Umbilical cord (tissue), 2 donors: ENCODE measurements at places on chromosomes 13 and 19. TPM values are rescaled to one million over a fixed set of nuclear protein-coding genes. Genes with fewer than 3 reads are reported as not detected.
A peak's percentile ranks its signal among the peaks of the same experiment; 100 is the strongest.

DNA sequence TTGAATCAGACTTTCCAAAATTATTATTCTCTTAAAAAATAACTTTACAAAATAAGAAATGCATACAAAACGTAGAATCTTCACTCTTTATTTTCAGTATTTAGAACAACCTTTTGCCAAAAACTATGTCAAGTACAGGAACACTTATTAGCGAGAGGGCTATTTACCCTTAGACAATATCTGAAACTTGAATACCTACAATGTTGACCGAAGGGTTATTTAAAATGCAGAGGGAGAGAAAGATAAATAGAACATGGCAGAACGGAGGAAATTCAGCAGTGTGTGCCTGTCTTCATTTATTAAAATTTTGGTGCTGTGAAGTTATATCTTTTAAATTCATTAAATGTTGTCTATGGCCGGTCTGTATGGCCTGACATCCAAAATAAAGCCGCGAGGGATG, 198.8 kb downstream of the EFNB2 start:
- no peak for DNase-seq

CRTC1 gene
- total RNA-seq, result 1.4 TPM

- DNase-seq, result peak; percentile 92
Measured at GRCh38 chr19:52535771-52536447, 8.4 kb downstream of the ZNF808 start.

DNA sequence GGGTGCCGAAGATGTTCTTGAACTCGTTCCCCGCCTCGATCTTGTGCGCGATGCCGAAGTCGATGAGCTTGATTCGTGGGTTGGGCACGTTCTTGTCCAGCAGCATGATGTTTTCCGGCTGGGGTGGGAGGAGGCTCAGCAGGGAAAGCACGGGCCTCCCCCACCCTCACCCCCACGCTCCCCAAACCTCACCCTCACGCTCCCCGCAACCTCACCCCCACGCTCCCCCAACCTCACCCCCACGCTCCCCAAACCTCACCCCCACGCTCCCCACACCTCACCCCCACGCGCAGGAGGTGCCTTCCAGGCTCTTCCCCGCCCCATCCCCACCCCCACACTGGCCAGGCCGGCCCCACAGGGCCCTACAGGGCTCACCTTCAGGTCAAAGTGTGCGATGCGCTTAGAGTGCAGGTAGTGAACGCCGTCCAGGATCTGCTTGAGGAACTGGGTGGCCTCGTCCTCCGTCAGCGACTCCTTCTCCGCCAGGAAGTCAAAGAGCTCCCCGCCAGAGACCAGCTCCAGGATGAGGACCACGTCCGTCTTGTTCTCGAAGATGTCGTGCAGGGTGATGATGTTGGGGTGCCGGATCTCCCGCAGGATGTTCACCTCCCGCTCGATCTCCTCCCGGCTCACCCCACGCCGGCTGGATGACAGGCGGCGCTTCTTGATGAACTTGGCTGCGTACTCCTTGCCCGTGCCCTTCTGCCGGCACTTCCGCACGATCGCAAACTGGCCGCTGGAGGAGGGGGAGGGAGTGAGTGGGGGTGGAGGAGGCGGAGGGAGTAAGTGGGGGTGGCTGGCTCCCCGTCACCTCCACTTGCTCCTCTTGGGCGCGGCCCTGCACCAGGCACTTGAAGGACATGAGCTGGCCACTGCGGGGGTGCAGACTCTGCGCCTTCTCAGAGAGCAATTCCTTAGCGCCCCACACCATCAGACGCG, 6.4 kb downstream of the DAPK3 start:
- no peak for DNase-seq

DNA sequence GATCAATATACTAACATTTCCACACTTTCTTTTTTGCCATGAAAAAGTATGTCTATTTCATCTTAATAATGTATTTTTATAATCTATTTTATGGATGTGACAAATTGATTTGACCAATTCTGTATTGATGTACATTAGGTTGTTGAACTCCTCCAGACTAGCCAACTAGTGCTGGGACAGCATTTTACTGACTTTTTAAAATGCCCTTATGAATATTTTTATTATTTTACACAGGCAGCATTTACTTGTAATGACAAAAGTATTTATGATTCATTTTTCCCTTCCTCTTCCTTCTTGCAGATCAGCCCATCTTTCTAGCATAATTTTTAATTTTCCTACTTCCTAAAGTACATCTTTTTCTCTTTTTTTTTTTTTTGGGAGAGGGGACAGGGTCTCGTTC, 918 bp upstream of the FUZ start:
- no peak for DNase-seq

DNA sequence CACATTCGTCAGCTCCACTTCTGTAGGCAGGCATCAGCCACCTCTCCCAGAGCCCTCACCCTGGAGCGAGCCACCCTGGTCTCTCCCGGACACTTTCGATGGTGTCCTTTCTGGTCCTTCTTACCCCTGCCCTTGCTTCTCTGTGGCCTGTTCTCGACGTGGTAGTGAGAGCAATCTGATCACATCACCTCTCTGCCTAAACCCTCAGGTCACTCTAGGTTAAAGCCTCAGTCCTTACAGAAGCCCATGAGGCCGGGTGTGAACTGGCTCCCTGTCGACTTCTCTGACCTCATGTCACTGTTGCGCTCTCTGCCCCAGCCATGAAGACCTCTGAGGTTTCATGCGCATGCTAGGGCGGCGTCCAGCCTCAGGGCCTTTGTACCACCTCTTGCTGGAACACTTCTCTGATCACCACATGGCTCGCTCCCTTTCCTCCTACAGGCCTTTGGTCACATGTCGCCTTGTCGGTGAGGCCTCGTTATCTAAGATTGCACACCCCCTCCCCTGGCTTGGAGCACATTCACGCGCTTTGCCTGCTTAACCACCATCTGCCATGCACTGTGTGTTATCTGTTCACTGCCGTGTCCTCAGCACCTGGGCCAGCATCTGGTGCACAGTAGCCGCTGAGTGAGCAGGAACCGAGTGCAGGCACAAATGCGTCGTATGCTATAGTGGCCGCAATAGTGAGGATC, 101.5 kb downstream of the DPF1 start:
- DNase-seq, result no peak

DNA sequence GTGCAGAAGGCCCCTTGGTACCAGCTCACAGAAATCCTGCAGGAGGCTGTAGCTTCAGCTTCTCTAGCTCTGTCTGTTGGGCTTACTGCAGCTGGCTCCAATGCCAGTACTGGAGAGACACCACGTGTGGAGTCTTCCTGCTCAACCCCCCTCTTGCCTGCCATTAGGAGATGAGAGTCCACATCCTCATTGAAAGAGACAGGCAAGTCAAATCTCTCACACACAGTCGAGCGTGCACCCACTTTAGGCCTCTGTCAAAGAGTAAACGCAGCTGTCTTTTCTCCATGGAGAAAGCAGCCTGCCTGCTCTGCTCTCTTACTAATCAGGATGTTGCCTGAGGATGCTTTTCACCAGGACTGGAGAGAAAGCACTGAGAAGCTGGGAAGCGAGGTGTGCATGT, 523.0 kb upstream of the NBEA start:
- DNase-seq, result peak; percentile 76

GRCh38 chr13:21833921-21834320, 163.0 kb downstream of the FGF9 start:
- no peak for DNase-seq

DNA sequence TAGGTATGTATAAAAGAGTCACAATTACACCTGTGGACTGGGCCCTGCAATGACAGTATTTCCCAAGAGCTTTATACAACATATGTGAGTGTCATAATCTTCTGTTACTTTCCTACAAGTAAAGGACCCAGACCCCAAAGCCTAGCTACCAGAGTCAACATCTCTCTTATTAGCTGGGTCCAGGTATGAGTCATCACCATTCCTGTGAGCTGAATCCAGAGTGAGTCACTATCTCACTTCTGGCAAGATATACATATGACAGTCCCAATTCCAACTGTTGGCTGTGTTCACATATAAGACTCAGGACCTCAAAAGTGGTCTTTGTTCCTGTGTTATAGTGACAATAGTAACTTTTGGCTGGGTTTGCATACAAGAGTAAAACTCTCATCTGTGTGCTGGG, 46.7 kb downstream of the ZNF729 start:
- no peak for DNase-seq

NXNL1 gene
- total RNA-seq, result not detected

DNA sequence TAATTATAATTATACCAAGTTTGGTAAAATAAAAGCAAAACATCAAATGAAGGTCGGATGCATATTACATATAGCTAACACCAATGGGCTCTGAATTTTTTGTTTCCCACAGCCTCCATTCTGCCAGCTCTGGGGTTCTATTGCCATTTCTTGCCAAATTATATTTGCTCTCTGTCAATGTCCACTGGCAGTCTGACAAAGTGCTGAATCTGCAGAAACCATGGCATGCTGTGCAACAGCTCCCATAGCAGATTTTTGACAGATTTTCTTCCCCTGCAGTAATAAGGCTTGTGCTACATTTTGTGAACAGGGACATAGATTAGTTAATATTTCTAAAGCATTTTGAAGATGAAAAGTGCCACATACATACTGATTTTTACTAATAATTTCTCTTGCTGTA, 1102.1 kb downstream of the DIAPH3 start:
- no peak for DNase-seq

DNA sequence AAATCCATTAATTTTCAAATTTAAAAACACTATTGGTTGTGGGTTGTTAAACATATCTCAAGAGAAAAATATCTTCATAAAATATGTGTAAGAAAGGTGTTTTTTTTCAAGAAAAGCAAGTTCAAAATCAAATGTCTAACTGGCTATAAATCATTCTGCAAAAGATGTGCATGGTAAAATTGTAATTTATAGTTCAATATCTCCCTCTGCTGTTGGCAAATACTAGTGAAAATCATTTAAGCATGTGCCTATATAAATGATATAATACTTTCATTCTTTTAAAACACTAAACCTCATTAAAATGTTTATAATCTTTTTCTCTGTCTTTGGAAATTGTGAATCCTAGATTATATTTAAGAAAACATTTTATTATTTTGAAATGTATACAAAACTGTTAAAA, 17.2 kb upstream of the SLITRK6 start:
- DNase-seq, result no peak

GRCh38 chr13:41751734-41752445, 209.0 kb downstream of the VWA8 start:
- DNase-seq, result no peak

DNA sequence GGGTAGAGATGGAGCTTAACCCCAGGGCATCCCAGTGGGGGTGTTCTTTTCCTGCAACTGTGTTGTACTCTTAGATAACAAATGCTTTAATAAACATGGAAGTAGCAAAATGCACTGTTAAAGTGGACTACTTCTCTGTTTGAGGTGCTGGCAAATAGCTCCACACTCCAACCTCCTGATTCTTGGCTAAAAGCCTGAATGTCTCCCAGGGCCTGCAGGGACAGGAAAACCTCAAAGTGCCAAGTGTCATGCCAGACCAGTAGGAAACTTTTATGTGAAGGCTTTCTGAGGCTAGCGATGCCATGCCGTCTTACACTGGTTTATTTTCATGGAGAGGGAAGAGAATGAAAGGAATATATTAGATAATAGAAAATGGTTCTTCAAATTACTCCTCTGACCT, 6.8 kb downstream of the FREM2 start:
- no peak for DNase-seq

KLK2 gene
- total RNA-seq, result 9.6 TPM

- no peak for DNase-seq
Measured at GRCh38 chr19:42271045-42271419, 2.0 kb downstream of the CIC start.

GAPDHS gene
- total RNA-seq, result not detected

ZNF43 gene
- total RNA-seq, result 16.9 TPM

GRCh38 chr19:55284405-55285058, 735 bp downstream of the BRSK1 start:
- no peak for DNase-seq

ZNF723 gene
- total RNA-seq, result 1.2 TPM

GRCh38 chr13:42101821-42102585, 53.6 kb downstream of the DGKH start:
- no peak for DNase-seq

DNA sequence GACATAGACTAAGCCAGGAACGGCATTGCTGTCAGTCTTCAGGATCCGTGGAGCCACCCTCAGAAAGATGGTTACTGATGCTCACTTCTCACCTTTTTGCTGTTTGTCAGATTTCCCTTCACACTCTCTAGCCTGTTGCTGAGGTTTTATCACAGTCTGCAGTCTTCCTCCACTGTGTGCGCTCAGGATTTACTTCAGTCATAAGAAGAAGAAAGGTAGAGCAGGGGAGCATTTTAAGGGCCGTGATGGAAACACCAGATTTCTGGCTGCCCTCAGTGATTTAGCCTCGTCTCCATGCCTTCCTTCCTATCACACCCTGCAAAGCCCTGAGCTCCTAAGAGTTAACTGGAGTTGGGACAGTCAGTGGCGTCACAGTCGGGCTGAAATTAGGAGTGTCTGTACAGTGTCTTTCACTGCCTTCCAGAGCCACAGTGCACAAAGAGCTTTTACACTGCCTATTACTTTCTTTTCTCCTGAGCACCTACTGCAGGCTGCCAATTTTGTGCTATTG, 60.0 kb upstream of the GPR183 start:
- DNase-seq, result peak; percentile 9

GRCh38 chr13:112781881-112782361, 92.1 kb downstream of the ATP11A start:
- DNase-seq, result no peak

- peak; percentile 8 for DNase-seq
Measured at GRCh38 chr13:89900104-89900765, 1447.3 kb upstream of the MIR17HG start.

DNA sequence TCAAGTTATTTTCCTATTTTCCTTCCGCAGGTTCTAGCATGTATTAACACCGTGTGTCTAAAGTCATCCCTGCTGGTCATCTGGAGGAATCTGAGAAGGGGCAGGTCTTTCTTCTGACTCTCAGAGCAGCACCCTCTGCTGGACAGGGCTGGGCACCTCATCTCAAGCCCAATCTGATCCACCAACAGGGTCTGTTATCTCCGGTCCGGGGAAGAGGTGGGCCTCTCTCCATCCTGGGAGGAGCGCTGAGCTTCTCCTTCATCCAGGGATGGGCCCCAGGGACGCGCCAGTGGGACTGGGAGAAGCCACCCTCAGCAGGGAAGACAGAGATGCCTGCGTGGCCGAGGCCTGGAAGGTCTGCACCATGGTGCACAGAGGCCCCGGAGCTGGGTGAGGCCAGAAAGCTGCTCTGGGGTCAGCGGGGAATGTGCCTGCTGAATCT, 26.0 kb upstream of the ZNF331 start:
- DNase-seq, result peak; percentile 55

DNA sequence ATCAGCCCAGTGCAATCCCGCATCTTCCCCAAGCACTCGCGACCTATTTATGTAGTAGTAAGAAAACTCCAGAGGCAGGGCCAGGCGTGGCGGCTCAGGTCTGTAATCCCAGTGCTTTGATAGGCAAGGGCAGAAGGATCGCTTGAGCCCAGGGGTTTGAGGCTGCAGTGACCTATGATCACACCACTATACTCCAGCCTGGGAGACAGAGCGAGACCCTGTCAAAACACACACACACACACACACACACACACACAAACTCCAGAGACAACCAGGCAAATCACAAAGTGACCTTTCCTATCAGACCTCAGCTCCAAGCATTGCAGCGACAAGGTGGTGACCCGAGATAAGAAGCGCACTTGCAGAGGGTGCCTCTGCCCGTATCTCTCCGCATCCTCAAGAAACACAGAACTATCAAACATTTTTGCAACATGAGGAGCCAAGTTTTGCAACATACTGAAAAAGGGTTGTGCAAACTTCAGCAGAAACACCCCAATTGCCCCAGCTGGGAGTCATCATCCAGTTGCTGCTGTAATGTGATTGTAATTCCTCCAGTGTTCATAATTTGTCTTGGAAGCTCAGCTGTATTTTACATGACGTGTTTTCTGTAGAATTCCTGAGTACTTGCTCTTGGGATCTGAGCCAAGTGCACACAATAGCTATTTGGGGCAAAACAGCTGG, 8.7 kb upstream of the KLF2 start:
- peak; percentile 97 for DNase-seq
